BE2C (cell line): ENCODE measurements at places on chromosomes 2 and 18.

- peak; percentile 70 for DNase-seq
Observed at GRCh38 chr2:20223407-20224163, 1.3 kb downstream of the SDC1 start.

DNA sequence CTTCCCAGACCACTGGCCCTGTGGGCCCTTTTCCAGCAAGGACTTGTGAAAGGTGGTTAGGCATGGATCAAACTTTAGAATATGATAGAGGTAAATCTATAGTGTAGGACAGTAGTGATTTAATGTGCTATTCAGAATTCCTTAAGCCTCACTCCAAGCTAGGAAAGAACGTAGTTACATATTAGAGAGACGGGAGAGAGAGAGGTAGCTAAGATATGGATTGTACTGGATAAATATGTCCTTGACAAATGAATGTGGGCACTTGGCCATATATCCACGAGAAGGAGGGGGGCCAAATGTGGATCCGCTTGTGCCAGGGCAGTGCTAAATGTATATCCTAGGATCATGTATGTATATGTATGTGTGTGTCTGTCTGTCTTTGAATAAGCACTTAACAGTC lies 6.5 kb downstream of the KCNJ3 start:
- DNase-seq, result no peak

- no peak for DNase-seq
Observed at GRCh38 chr2:2749206-2749598, 418.1 kb upstream of the MYT1L start.

- no peak for DNase-seq
Observed at GRCh38 chr2:88092773-88093172, 25.1 kb downstream of the SMYD1 start.

DNA sequence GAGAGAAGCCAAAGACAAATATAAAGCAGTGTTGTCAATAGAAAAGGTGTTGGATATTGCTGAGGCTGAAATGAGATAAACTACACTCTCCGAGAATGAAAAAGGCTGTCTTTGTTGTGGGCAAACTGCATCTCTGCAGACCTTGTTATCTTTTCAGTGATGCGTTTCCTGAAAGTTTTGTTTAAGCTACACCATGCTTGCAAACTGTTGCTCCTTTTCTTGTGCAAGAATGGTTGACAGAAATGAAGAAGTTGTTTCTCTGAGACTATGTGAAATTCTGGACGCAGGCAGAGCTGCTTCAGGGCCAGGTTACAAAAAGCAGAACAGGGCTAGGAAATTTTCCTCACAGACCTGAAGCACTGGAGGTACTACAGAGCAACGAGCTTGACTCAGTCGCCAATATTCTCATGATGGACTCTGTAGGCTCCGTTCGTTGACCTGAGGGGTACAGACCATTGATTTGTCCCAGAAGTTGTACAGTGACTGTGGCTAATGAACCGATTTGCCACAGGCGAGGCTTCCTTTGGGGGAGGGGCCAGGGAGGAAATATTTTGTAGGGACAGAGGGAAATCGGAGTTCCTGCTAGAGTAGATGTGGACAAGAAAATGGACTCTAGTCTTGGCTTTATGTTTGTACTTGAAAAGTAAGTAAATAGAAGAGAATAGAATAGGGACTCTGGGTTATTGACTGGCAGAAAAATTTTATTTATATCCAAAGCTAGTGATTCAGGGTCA lies 3.5 kb upstream of the ATL2 start:
- no peak for DNase-seq

- DNase-seq, result no peak
Observed at GRCh38 chr18:30676053-30676480, 366.5 kb downstream of the DSC3 start.

DNA sequence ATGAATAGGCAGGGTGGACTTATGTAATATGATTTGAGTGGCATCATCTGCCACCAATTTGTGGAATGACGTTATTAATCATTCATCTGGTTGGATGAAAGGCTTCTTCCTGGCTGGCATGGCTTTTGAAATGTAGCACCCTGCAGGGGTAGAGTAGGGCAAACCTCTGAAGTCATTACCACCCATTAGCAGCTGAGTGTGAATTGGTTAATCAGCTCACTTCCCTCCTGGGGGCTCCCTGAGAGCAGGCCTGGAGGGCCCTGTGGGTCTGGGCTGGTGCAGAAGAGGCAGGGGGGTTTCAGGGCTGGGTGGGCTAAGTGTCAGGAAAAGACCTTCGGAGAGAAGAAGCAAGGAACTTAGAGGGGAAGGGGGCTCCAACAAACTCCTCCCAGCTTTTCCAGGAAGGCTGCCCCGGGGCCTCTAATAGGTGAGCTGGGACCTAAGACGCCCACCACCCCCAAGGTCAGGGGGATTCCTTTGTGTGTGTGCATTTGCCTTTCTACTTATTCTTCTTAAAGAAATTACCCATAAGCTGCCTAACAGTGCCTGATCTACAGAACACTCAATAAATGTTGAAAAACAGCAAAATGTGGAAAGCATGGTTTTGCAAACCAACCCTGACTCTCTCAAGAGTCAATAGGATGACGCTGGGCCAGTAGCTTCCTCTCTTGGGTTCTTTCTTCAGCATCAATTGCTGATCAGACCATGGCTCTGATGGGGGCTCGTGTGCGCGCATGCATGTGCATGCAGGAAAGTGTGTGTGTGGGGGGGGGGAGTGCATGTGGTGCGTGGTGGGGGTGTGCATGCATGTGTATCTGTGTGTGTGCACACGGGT lies 49.7 kb upstream of the ZNF516 start:
- no peak for DNase-seq

- no peak for DNase-seq
Observed at GRCh38 chr18:26021061-26021754, 69.2 kb downstream of the SS18 start.

GRCh38 chr2:208939852-208940251 lies 484.0 kb upstream of the MAP2 start:
- no peak for DNase-seq

DNA sequence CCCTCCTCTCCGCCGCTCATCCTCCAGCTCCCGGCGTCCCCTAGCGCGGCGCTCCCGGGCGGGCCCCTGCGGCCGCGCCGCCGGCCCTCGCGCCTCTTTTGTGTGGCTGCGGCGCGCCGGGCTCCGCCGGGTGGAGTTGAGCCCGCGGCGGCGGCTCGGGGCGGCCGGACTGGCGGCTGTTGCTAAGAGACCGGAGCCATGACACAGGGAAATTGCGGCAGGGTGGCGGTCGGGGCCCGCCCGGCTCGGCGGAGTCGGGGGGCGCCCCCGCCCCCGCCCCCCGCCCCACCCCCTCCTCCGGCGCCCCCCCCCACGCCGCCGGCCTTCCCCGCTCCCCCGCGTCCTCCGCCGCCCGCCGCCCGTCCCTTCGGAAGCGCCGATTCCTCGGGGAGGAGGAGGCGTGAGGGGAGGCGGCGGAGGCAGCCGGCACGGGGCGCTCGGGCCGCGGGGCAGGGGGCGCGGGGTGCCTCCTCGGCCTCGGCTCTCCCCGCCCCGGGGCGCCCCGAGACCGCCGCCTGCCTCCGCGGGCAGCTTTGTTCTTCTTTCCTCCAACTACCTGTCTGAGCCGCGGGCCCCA lies at the start of gene TMEM200C:
TSS of gene TMEM200C (minus strand) at position 224 of the 577 bp plus-strand sequence. CDS start 3,459 bp downstream, outside the sequence.
- no peak for DNase-seq

- no peak for DNase-seq
Observed at GRCh38 chr2:38013158-38013752, 62.7 kb downstream of the CYP1B1 start.

GRCh38 chr2:72145289-72145657 lies 2.4 kb downstream of the CYP26B1 start:
- DNase-seq, result no peak

GRCh38 chr2:70702711-70703395 lies 65.1 kb downstream of the ADD2 start:
- no peak for DNase-seq

GRCh38 chr2:72915907-72916742 lies 1.2 kb upstream of the EMX1 start:
- peak; percentile 27 for DNase-seq

DNA sequence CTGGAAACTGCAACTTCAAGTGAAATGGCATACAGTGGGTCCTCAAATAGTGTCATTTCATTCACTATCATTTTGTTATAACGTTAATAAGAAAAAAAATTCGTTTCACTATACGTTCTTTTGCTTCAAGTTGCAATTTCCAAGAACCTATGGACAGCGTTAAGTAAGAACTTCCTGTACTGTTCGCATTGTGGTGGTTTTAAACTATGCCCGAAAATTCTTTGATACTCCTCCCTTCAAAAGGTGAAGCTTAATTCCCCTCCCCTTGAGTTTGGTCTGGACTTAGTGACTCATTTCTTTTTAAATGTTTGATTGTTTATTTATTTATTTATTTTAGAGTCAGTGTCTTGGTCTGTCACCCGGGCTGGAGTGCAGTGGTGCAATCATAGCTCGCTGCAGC lies 20.7 kb downstream of the GNLY start:
- no peak for DNase-seq

GRCh38 chr2:102660070-102660469 lies 40.7 kb downstream of the SLC9A2 start:
- DNase-seq, result no peak

GRCh38 chr2:109322111-109322510 lies 193.1 kb downstream of the SH3RF3 start:
- DNase-seq, result no peak

DNA sequence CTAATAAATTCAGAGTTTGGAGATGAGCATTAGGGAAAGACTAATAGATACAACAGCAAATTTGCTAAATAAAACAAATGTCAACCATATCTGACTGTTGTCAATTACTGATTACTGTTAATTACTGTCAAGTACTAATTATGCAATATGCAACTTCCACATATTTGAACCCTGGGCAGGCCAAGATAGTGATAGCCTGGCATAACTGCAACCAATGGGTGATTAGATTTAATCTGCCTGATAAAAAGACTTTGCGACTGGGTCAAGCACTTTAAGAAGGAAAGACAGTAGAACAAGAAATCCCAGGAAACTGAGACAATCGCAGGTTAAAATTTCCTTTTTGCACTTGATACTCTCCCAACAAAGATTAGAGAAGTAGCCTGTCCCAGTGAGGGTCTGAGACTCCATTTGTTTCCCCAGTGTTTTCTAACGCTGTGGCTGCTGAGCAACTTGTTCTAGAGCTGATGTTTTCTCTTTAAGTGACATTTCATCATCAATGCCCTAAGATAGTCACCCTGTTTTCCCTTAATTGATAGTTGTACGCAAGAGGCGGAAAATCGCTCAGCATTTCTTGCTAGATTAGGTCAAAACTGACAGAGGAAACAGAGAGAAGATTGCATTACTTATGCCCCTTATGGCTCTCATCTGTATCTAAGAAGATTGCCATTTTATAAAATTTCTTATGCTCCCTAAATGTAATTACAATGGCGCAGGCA lies 17.8 kb downstream of the ARHGAP15 start:
- no peak for DNase-seq

GRCh38 chr2:232276733-232277313 lies 101.7 kb upstream of the ALPP start:
- no peak for DNase-seq

DNA sequence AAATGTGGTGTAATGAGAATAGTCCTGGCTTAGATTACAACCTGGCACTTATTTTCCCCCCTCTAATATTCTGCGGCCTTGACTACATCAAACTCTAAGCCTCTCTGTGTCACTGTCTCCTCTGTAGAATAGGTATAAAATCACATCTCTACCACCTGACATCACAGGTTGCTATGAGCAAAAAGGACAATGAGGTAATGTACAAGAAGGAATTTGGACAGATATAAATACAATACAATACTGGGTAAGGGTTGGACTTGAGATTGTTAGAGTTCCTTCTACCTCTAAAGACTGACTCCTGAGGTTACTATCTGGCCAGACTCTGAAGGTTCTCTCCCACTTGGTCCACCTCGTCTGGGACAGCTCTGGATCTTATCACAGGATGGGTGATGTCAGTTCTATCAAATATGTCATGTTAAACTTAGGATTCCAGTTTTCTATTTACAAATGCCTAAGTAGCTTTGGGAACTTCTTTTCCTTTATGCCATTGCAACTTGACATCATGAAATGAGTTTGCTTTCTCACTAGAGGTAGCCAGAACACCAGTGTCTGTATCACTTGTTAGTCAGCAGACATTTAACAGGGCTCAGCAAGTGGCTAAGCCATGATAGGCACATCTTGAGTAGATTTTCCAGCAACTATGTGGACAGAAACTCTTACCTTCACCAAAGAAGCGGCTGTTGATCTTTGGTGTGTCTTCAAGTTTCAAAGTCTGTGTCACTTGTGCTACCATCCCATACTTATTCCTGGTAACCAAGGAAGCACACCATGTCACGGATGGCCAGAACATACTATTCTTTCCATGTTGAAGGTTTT lies 9.5 kb downstream of the APOB start:
- no peak for DNase-seq

DNA sequence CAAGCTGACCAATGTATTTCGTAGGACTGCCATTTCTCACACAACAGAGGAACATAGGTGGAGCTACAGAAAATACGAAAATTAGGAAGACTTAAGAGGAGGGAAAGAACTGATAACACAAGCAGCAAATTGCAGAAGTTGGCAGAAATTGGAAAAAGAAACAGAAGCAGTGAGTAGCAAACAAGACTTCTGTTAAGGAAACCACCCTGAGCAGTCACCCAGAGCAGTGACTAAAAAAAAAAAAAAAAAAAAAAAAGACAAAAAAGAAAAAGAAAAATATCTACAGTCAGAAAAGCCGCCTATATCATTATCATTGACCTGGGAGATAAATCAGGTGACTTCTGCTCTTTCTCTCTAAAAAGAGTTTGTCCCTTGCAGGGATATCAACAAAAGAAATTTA lies 21.4 kb downstream of the STK17B start:
- DNase-seq, result no peak

DNA sequence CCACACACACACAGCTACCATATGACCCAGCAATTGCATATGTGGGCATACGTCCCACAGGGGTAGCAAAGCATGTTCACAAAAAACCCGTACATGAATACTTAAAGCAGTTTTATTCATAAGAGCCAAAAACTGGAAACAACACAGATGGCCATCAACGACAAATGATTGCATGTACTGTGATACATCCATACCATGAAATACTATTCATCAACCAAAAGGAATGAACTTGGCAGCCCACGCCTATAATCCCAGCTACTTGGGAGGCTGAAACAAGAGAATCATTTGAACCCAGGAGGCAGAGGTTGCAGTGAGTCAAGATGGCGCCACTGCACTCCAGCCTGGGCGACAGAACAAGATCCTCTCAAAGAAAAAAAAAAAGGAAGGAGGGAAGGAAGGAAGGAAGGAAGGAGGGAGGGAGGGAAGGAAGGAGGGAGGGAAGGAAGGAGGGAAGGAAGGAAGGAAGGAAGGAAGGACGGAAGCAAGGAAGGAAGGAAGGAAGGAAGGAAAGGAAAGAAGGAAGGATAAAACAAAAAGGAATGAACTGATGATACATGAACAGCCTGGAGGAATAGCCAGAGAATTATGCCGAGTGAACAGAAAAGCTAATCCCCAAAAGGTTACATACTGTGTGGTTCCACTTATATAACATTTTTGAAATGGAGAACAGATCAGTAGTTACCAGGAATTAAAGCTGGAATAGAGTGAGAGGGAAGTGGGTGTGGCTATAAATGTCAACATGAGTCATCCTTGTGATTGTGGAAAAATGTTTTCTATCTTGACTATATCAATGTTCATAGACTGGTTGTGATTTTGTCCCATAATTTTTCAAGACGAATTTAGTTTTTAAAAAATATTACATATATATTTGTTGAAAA lies 19.6 kb upstream of the YPEL5 start:
- DNase-seq, result no peak

- DNase-seq, result no peak
Observed at GRCh38 chr18:74556126-74556525, 21.8 kb downstream of the CNDP1 start.

- no peak for DNase-seq
Observed at GRCh38 chr2:85419009-85419675, 628 bp downstream of the SH2D6 start.
